ENCODE measurements at places on chromosomes 4 and X. TPM values are rescaled to one million over a fixed set of nuclear protein-coding genes. Genes with fewer than 3 reads are reported as not detected.

Gene MTMR8
- 2.3 TPM for total RNA-seq

Gene SMR3B
- not detected for total RNA-seq

Gene PRSS12
- 0.34 TPM for total RNA-seq

Gene PNMA6F
- total RNA-seq = not detected

Gene LONRF3
- total RNA-seq = 50.5 TPM

Gene LGI2
- 3.7 TPM for total RNA-seq

Data from thyroid gland (tissue), 4 donors.